ENCODE measurements at places on chromosomes 4 and X. TPM values are rescaled to one million over a fixed set of nuclear protein-coding genes. Genes with fewer than 3 reads are reported as not detected.

The ZCCHC12 gene
- not detected for total RNA-seq

The SHOX gene
- not detected for total RNA-seq

The C1QTNF7 gene
- total RNA-seq: 1.7 TPM

The UVSSA gene
- 10.8 TPM for total RNA-seq

The EPHA5 gene
- 0.32 TPM for total RNA-seq

The IL3RA gene
- total RNA-seq: not detected

The IKBKG gene
- 13.0 TPM for total RNA-seq

The IQCM gene
- total RNA-seq: not detected

The MSMO1 gene
- total RNA-seq: 369 TPM

The PCDH19 gene
- 0.32 TPM for total RNA-seq

The UGT2B7 gene
- not detected for total RNA-seq

The USP17L15 gene
- not detected for total RNA-seq

The VCX3A gene
- not detected for total RNA-seq

The TMPRSS11F gene
- not detected for total RNA-seq

The ADGRG4 gene
- total RNA-seq: not detected

The SLC25A43 gene
- total RNA-seq: 17.4 TPM

The P2RY10 gene
- total RNA-seq: not detected

The DRP2 gene
- 2.6 TPM for total RNA-seq

The COL25A1 gene
- 6.9 TPM for total RNA-seq

The RNF128 gene
- total RNA-seq: 0.43 TPM

The CHRDL1 gene
- total RNA-seq: under 0.01 TPM

The PFKFB1 gene
- total RNA-seq: not detected

The RS1 gene
- total RNA-seq: not detected

The SYP gene
- total RNA-seq: under 0.01 TPM

The MAGEE1 gene
- total RNA-seq: 0.64 TPM

The MYL5 gene
- total RNA-seq: 9.1 TPM

The BEX1 gene
- 2.2 TPM for total RNA-seq

The PNMA6F gene
- total RNA-seq: not detected

The FAM236B gene
- total RNA-seq: not detected

The STARD8 gene
- total RNA-seq: 0.97 TPM

The GAGE1 gene
- not detected for total RNA-seq

The F9 gene
- not detected for total RNA-seq

The DDX53 gene
- total RNA-seq: under 0.01 TPM

The GBA3 gene
- not detected for total RNA-seq

The GSX2 gene
- not detected for total RNA-seq

The GPR119 gene
- not detected for total RNA-seq

The FRMD7 gene
- not detected for total RNA-seq

The USP26 gene
- total RNA-seq: not detected

The SMAD1 gene
- 33.8 TPM for total RNA-seq

The IL21 gene
- total RNA-seq: not detected

The HSFX3 gene
- not detected for total RNA-seq

The COL4A5 gene
- 30.0 TPM for total RNA-seq

The PPARGC1A gene
- 0.86 TPM for total RNA-seq

The MAGEA2 gene
- not detected for total RNA-seq

The SSX4B gene
- not detected for total RNA-seq

The PABPC1L2A gene
- not detected for total RNA-seq

The CLDN2 gene
- total RNA-seq: not detected

The ATP2B3 gene
- not detected for total RNA-seq

The SLC16A2 gene
- total RNA-seq: 10.6 TPM

The TNMD gene
- not detected for total RNA-seq

The BEX5 gene
- total RNA-seq: not detected

The NUP62CL gene
- under 0.01 TPM for total RNA-seq

The IBSP gene
- not detected for total RNA-seq

The AKAP4 gene
- not detected for total RNA-seq

The UGT2B15 gene
- total RNA-seq: not detected
